Stimulated activated CD4-positive, alpha-beta T cell treated with anti-CD3 and anti-CD28 coated beads, Interleukin-1b, Interleukin-23, amount 100 ng/mL, for 1 hour (primary cell): ENCODE measurements at places on chromosomes 5 and 9.

DNA sequence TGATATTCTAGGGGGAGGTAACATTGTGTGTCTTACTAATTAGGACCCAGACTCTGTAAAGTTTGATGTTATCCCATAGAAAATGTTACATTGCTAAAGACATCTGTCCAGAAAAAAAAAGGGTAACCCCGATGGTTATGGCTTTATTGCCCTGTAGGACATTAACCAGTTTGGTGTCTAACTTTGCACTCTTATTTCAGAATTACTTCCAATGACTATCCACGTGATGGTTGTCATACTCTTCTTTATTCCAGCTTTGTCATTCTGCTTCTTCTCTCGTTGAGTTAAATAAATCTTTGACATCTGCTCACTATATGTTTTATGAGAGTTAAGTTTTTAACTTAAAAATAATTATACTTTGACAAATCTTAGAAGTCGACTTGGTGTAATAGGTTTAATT lies 180.4 kb upstream of the ANKRD55 start:
- DNase-seq: no peak

GRCh38 chr5:82509762-82510161 lies 231.6 kb upstream of the RPS23 start:
- no peak for DNase-seq

GRCh38 chr5:45639040-45639439 lies 57.1 kb downstream of the HCN1 start:
- no peak for DNase-seq

GRCh38 chr9:89138463-89139390 lies 39.9 kb downstream of the SHC3 start:
- DNase-seq: no peak

GRCh38 chr9:81174023-81174422 lies 515.3 kb downstream of the TLE1 start:
- DNase-seq: no peak
